Hippocampal formation (tissue), 2 donors: ENCODE measurements at places on chromosomes 7 and 10.

DNA sequence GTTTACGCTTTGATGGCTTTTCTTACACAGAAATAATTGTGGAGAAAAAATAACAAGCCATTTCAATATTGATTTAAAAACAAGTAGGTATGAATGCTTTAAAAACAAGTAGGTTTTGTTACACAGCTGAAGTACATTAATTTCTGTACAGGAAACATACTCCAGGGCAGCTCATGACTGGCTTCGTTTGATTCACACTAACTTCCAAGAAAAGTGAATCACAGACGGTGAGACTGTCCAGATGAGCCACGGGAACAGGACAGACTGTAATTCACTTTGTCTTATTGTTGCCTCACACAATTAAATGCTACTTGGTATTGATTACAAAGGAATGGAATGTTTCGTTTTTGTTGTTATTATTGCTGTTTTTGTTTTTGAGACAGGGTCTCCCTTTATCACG lies 26.6 kb upstream of the SNX10 start:
- no peak for DNase-seq

DNA sequence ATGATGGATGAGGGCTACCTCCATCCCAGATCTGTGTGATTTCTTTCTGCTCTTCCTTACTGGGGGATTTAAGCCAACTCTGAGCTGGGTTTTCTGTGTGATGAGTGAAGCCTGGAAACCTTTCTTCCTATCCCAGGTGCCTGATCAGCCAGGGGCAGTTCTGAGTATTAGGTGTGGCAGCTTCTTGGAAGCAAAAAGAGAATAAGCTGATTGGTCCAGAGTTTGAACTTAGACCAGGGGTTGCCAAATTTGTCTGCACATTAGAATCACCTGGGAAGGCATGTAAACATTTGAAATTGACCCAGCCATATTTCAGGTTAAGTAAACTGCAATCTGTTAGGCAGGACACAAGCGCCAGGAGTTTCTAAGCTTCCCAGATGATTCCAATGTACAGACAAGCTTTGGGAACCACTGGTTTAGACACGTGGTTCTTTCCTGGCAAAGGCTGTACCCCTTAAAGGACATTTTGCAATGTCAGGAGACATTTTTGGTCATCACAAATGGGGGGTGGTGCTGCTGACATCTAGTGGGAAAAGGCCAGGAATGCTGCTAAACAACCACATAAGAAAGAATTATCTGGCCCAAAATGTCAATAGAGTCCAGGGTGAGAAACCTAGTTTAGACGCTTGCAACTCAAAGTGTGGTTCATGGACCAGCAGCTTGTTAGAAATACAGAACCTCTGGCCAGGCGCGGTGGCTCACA lies 160.5 kb upstream of the GHITM start:
- no peak for DNase-seq

DNA sequence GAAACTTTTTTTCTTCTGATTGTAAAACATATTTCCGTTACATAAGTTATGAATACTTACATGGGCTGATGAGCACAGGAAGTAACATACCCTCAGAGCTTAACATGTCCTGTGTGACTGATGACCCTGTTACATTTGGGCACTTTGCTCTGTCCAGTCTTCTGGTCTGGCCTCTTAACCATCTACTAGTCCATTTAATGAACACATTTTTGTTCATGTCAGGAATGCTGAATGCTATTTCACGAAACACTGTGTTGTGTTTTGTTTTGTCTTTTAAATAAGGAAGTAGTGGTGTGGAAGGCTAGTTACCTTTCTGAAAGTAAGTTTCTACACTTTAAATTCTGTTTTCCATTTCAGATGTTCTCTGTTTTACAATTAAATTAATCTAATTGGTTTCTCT lies 77.7 kb downstream of the RBM33 start:
- no peak for DNase-seq

- no peak for DNase-seq
Observed at GRCh38 chr10:126597211-126597610, 73.3 kb downstream of the C10orf90 start.

GRCh38 chr7:137994216-137994615 lies 7.7 kb downstream of the CREB3L2 start:
- DNase-seq = no peak

DNA sequence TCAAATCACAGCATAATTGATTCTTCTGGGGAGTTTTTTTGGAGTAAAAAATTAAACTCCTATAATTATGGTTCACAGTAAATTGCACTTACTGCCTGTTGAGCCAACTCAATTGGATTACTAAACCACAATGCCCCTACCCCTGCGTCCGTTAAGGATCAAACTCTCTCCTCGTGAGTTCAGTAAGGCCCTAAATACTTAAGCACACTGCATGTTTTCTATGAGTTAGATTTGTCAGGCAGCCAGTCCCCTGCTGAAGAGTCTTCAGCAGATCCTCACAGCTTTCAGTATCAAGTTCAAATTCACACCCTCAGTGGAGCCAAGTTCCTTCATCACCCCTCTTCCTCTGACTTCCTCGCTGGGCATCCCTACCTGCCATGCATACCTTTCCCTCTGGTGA lies 275.0 kb upstream of the BMPER start:
- no peak for DNase-seq

DNA sequence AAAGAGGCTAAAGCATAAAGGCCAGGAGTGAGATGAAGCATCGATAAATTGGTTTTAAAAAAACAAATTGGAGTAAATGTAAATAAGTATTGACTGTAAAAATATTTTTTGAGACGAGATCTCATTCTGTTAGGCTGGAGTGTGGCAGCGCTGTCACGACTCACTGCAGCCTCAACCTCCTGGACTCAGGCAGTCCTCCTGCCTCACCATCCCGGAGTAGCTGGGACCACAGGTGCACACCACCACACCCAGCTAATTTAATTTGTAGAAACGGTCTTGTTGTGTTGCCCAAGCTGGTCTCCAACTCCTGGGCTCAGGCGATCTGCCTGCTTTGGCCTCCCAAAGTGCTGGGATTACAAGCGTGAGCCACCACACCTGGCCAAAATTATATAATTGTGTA lies 17.8 kb downstream of the HNRNPA2B1 start:
- no peak for DNase-seq

DNA sequence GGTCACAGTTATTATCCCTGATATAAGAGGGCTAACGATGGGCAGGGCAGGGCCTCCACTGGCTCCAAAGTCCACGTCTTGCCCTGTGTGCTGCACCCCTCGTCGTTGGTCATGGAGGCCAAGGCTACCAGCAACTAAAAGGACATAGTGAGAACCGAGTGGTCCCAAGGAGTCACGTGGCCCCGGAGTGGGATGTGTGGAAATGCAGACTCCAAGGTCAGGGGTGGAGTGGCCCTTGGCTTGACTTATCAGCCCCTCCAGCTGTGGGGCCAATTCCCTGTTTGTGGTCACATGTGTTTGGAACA lies 30.7 kb downstream of the BTBD16 start:
- DNase-seq = no peak

DNA sequence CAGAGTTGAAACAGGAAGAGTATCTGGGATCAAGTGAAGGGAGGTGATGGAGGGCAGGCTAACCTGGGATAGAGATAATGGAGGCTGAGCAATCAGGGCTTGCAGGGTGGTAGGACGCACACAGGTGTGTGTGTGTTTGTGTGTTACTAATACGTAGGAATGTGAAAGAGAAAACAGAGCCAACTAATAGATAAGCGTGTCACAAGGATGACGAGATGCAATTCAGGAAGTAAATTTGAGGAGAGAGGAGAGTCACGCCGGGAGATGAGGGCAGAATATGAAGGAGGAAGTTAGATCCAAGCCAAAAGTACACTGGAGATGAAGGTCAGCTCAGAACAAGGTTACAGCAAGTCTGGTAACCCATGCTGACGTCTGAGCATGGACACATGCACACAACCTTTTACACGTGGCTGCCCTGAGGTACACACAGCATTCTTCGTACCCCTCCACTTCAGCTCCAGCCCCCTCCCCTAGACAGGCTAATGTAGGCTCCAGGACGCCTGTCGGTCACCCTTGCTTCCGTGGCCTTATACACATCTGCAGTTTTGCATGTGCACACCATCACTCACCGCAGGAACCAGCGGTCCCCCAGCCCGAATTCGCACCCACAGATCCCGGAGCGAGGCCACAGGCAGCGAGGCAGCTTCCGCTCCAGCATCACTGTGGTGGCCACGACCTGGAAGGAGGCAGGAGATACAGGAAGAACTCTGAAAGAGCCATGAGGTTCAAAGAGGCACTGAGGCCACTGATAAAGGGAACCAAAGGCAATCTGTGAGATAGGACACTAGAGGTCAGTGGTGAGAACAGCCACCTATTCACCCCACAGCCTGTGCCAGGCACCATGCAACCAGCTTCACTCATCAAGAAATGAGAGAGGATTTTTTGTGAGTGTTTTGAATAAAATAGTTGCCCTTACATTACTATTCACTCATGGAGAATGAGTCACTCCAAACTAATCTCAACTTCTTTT lies 23.7 kb upstream of the TRPV6 start:
- DNase-seq = no peak

DNA sequence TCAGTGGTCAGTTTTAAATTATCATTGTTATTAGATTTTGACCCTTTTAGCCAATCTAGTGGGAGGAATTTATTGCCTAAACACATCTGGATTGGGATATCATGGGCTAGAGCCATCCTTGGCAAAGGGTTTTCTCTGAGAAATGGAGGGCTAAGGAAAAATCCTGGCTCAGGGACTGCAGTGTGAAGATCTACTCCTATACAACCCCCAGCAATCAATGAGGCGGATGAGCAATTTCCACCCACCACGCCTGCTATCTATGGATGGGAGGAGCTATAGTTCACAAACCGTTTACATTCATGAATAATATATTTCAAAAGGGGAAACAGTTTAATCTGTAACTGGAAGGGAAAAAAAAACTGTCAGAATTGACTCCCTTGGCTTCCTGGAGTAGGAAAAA lies 2.7 kb downstream of the CAV1 start:
- no peak for DNase-seq

- peak; percentile 75 for DNase-seq
Observed at GRCh38 chr7:117019786-117020590, 66.7 kb downstream of the ST7 start.

GRCh38 chr10:80283119-80283518 lies 6.3 kb downstream of the MAT1A start:
- DNase-seq = no peak

DNA sequence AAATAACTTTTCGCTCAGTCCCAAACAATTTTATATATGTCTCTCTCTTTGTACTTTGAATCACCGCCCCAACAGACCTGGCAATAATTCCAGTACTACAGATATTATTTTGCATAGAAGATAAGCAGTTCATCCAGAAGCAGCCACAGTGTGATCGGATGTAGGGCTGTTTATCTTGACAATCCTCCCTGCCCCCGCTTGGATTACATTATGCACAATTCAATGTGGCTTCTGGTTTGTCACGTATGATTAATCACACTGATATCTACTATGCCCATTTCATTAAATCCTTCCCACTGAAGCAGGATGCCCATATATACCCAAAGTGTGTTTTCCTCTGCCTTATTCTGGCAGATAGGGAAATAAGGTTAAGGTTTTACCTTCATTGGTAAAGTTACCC lies 115.2 kb downstream of the PDE1C start:
- no peak for DNase-seq

DNA sequence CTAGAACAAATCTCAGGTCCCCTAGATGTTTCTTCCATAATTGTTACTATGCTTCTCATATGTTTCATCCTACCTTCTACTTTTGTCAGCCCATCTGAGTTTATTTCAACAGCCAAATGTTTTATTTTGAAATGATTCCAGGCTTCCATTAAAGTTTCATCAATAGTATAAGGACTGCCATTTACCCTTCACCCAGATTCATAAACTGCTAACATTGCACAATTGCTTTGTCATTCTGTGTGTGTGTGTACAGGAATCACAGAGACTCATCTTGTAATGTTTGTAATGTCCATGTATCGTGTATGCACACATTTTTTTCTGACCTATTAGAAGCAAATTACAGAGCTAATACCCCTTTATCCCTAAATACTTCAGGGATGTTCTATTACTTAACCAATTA lies 25.5 kb downstream of the MMRN2 start:
- DNase-seq = no peak

GRCh38 chr7:10604128-10604527 lies 369.5 kb upstream of the PHF14 start:
- no peak for DNase-seq

DNA sequence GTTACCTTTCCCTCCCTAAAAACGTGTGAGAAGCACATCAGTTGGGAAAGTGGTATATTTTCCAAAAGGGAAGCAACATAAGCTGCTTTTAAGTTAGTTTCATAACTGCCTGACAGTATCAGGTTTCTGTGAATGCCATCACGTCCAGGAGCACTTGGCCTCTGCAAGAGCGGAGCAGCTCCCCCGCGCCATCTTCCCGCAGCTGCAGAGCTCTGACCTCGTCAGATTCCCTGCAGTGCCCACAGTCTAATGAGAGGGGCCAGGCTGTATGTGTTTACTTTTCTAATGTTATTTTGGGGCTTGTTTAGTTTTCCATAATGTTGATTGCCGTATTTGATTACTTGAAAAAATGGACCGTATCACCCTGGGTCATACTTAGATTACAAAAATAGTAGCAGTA lies 74.2 kb downstream of the MGMT start:
- DNase-seq = no peak

- DNase-seq = no peak
Observed at GRCh38 chr10:70538731-70539338, 60.3 kb downstream of the PALD1 start.

DNA sequence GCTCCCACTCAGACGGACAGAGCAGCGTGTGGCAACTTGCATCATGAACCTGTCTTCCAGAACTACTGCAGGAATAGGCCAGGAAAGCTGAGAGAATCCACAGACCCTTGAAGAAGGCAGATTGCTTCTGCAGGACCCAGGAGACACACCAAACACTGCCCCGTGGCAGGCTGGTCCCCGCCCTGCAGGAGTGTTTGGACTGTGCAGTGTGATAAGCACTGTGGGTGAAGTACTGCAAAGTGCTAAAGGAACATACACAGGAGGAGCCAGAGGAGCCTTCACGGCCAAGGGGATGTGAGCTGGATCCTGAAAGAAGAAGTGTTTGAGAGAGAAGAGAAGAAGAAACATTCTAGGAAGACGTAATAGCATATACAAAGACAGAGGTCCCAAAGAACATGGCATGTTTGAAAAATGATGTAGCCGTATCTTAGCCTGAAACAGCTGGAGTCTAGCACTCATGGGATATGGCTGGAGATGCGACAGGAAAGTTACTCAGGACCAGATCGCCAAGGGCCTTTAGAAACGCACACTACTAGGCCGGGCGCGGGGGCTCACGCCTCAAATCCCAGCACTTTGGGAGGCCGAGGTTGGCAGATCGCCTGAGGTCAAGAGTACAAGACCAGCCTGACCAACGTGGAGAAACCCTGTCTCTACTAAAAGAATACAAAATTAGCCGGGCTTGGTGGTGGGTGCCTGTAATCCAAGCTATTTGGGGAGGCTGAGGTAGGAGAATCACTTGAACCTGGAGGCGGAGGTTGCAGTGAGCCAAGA lies 96.9 kb upstream of the RHEB start:
- DNase-seq = no peak

- no peak for DNase-seq
Observed at GRCh38 chr7:7157177-7157886, 25.0 kb upstream of the C1GALT1 start.

DNA sequence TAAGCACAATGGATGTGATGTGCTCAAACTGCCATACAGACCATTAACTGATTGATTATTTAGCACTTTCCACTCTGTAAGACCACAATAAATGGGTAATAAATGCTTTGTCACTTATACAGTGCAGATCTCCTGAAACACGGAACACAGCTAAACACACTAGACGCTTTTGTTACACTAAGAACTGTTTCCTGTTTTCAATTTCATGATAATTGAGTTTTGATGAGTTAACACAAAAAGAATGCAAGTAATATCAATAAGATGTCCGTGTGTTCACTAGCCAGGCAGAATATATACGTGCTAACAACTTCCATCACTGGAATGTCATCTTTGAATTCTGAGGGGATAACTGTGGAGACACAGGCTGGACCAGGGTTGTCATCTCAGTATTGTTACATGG lies 178.8 kb downstream of the SKAP2 start:
- no peak for DNase-seq
